ENCODE measurements at places on chromosomes 4 and X.

- DNase-seq, result no peak
Measured at GRCh38 chr4:103721251-103721650, 1.5 kb upstream of the TACR3 start.

GRCh38 chr4:151291485-151291884, 14.5 kb downstream of the PRSS48 start:
- DNase-seq, result no peak

DNA sequence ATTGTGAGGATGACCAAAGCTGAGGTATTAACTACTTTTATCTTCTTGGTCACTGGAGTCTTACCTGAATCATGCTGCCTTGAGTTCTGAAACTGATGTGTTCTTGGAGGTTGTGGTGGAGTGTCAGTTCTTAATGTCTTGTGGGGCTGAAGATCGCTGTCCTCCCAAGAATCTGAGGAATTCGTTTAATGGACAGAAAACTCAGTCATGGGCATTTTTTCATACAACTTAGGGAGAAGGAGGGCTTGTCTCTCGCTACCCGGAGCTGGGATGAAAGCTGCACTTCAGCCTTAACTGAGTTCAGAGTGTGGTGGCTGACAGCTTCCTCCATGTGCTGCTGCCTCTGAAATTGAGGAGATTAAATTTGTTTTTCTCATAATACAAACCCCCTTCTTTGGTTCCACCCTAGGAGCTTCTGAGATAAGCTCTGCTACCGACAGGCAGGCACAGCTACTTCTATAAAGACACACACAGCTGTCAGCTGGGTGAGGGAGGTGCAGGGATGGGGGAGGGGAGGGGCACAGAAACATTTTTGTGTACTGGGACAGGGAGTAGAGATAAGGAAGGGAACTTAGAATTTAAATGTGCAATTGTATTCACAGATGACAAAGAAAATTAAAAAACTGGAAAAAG, 30.8 kb downstream of the RBBP7 start:
- DNase-seq, result no peak

DNA sequence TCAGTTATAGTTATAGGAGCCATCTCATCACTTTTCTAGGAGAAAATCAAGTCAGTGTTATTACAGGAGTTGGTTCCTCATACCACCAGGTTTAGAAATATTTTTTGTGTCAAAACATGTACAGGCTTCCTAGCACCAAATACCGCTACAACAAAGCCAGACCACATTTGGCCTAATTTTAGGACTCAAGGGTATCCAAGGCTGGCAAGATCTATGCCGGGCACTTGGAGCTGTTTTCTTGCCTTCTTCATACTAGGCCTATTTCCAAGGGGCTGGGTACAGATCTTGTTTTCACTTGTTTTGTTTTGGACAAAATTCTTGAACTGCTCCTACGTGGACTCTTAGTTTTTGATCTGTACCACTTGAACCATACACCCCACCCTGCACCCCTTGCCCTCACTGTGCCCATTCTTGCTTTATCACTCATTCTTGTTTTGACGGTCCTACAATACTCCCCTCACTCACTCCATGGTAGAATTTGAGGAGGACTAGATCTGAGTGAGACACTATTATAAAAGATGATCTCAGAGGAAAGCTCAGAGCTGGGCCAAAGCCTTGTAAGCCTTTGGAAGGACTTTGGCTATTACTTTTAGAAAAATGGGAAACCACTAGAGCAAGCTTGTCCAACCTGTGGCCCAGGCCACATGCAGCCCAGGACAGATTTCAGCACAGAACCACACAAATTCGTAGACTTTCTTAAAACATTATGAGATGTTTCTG, 17.7 kb upstream of the TMEM144 start:
- DNase-seq, result no peak

DNA sequence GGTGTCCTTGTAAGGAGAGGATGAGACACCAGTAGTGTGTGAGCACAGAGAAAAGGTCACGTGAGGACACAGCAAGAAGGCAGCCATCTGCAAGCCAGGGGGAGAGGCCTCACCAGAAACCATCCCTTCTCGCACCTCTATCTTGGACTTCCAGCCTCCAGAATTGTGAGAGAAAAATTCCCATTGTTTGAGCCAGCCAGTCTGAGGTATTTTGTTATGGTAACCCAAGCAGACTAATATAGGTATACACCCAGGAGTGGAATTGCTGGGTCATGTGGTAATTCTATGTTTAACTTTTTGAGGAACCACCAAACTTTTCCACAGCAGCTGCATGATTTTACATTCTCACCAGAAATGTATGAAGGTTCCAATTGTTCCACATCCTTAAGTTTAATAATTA, 25.6 kb downstream of the ZDHHC9 start:
- no peak for DNase-seq

GRCh38 chr4:155572106-155572703, 94.4 kb upstream of the GUCY1A1 start:
- DNase-seq, result no peak

- peak; percentile 37 for DNase-seq
Measured at GRCh38 chr4:9703391-9703790, 78.0 kb upstream of the DRD5 start.

GRCh38 chr4:106766519-106766918, 269.6 kb downstream of the DKK2 start:
- no peak for DNase-seq

GRCh38 chr4:10673817-10674369, 10.7 kb downstream of the CLNK start:
- DNase-seq, result no peak

GRCh38 chr4:52195869-52196268, 144.8 kb downstream of the SPATA18 start:
- no peak for DNase-seq

- DNase-seq, result no peak
Measured at GRCh38 chrX:107728371-107729099, 47.1 kb downstream of the TSC22D3 start.

- no peak for DNase-seq
Measured at GRCh38 chr4:139950568-139950967, 203.4 kb downstream of the MAML3 start.

- no peak for DNase-seq
Measured at GRCh38 chr4:41613821-41614220, 75.9 kb downstream of the LIMCH1 start.

DNA sequence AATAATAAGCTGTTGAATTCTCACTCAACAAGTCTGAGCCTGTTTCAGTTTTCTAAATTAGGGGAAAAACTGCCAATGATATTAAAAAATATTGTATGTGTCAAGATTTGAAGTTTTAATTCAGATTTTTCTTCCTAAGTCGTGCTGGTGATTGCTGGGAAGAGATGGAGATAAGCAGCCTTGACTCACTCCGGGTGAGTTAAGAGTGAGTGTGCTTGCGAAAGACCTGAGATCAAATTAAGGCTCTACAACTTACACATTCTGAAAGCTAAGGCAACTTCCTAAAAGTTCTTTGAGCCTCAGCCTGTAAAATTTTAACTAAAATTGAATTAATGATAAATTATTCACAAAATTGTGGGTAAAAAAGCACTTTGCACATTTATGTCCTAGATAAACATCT, 1441.2 kb downstream of the PCDH7 start:
- DNase-seq, result no peak

DNA sequence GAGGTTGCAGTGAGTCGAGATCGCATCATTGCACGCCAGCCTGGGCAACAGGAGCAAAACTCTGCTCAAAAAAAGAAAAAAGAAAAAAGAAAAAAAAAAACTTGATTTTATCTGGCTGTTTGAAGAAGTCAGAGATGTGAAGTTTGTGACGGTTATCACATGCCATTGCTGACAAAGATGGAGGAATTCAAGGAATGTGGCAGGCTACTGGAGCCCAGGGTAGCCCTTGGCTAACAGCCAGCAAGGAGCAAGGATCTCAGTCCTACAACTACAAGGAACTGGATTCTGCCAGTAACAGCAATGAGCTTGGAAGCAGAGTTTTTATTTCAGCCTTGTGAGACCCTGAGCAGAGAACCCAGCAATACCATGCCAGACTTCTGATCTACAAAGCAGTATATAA, 24.3 kb upstream of the TET2 start:
- no peak for DNase-seq

GRCh38 chrX:47026198-47026597, 52.0 kb upstream of the RGN start:
- no peak for DNase-seq

GRCh38 chr4:56261027-56261426, 126.3 kb downstream of the AASDH start:
- no peak for DNase-seq

DNA sequence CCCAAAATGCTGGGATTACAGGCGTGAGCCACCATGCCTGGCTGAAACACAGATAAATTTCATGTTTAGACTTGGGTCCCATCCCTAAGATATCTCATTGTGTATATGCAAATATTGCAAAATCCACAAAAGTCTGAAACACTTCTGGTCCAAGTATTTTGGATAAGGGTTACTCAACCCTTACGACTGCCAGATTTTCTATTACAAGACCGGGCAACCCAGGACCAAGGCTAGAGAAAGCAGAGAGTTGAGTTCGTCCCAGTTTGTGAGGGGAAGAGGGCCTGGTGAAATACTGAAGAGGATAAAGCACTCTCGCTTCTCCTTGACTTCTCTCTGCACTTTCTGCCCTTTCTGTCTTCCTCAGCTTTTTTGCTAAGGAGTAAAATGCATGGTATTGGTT, 34.5 kb downstream of the ZFX start:
- DNase-seq, result no peak

DNA sequence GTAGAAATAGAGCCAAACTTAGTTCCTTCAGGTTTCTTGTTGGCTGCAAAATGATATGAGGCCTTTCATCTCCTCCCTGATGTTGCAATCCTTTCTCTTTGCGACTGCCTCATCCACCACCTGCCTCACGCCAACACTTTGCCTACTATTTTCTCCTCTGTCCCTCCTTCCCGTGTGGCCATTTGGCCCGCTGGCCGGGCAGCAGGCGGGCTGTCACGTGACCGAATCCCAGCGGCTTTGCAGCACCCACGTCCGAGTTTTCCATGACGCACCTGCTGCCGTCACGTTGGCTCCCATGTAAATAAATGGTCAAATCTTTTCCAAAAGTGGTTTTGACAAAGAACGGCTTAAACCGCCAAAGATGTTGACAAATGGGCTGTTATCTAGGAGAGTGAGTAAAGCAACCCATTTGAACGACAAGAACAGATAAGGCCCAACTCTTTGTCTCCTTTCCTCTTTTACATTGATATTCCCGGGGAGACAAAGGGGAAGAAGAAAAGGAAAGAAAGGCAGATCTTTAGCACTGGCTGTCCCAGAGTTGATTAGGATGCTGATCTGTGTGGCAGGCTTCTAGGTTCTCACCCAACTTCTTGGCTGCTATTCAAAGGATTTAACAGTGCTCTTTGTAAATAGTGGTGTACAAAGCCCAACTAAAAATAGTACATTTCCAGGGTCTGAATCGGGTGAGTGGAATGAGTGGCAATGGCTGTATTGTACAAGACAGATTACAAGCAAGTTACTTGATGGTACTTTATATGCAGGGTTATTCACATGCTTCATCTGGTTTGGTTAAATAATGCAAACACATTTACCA, 174.2 kb upstream of the JADE1 start:
- DNase-seq, result no peak
